Spinal cord (tissue), 10 donors: ENCODE measurements at places on chromosomes 13 and 19. TPM values are rescaled to one million over a fixed set of nuclear protein-coding genes. Genes with fewer than 3 reads are reported as not detected.

DACT3 gene
- 12.8 TPM for total RNA-seq

TEX30 gene
- 13.5 TPM for total RNA-seq

UNC13A gene
- 11.2 TPM for total RNA-seq

ZNF296 gene
- 0.22 TPM for total RNA-seq
